ENCODE measurements at places on chromosomes 13 and 19. TPM values are rescaled to one million over a fixed set of nuclear protein-coding genes. Genes with fewer than 3 reads are reported as not detected.

Gene SLITRK6
- 0.09 TPM for total RNA-seq

Gene CD33
- total RNA-seq, result 14.0 TPM

GRCh38 chr13:78133511-78133910 lies 214.9 kb upstream of the EDNRB start:
- no peaks in the 10 kb centered on the region for H3K36me3 ChIP-seq
- no peak overlapping the region for H3K4me3 ChIP-seq
- H3K27ac ChIP-seq, result no peak overlapping the region
- DNase-seq, result no peak
- H3K4me1 ChIP-seq, result no peaks in the 10 kb centered on the region

Gene ETV2
- total RNA-seq, result 0.38 TPM

Gene CDADC1
- total RNA-seq, result 8.3 TPM

Gene SLC25A41
- total RNA-seq, result 0.28 TPM

Gene PSG11
- total RNA-seq, result not detected

DNA sequence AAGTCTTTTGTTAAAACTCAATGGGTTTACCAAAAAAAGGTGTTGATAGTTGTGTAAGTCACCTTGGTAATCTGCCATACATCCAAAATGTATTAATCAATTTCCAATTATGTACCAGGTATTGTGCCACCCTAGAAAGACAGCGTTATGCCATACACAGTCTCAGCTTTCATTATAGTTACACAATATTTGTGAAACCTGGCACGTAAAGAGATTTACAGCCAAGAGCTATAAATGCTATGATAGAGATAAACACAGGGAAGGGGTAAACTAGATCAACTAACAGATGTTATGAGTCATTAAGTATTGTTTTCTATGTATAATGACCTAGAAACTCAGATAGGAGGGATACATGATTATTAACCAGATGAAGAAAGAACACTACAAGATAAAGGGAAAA lies 725.6 kb upstream of the SLITRK5 start:
- no peaks in the 10 kb centered on the region for H3K4me1 ChIP-seq
- no peak overlapping the region for H3K27ac ChIP-seq
- H3K4me3 ChIP-seq, result no peak overlapping the region
- no peaks in the 10 kb centered on the region for H3K36me3 ChIP-seq
- DNase-seq, result no peak
- no peaks in the 10 kb centered on the region for H3K27me3 ChIP-seq

- no peaks in the 10 kb centered on the region for H3K27me3 ChIP-seq
- no peaks in the 10 kb centered on the region for H3K4me1 ChIP-seq
Observed at GRCh38 chr19:37355901-37356300, 15.0 kb upstream of the ZNF527 start.

All from kidney (tissue), 22 donors.